ENCODE measurements at places on chromosomes 4 and X. TPM values are rescaled to one million over a fixed set of nuclear protein-coding genes. Genes with fewer than 3 reads are reported as not detected.

The TMEM271 gene
- not detected for total RNA-seq

The DUSP21 gene
- not detected for total RNA-seq

The CD38 gene
- 2.0 TPM for total RNA-seq

The TMPRSS11E gene
- not detected for total RNA-seq

The GPC4 gene
- total RNA-seq: 5.2 TPM

The KLHL34 gene
- total RNA-seq: 0.32 TPM

The PPARGC1A gene
- total RNA-seq: 4.0 TPM

The EXOC1L gene
- total RNA-seq: not detected

The AKAP17A gene
- total RNA-seq: 62.3 TPM

The GIMD1 gene
- total RNA-seq: not detected

The CITED1 gene
- total RNA-seq: 24.6 TPM

The GAGE1 gene
- total RNA-seq: not detected

The CFI gene
- total RNA-seq: 15.8 TPM

The OTC gene
- total RNA-seq: 0.29 TPM

The RAI2 gene
- 12.0 TPM for total RNA-seq

The SYP gene
- 2.7 TPM for total RNA-seq

The CWH43 gene
- 0.66 TPM for total RNA-seq

The CDS1 gene
- total RNA-seq: 9.8 TPM

The CT45A3 gene
- not detected for total RNA-seq

The SERPINA7 gene
- not detected for total RNA-seq

The PLAC8 gene
- 7.9 TPM for total RNA-seq

The GRIA3 gene
- 0.98 TPM for total RNA-seq

The KCNE5 gene
- 0.66 TPM for total RNA-seq

The STBD1 gene
- total RNA-seq: 7.3 TPM

The SERTM2 gene
- 0.15 TPM for total RNA-seq

Data from breast epithelium (tissue), 4 donors.